ENCODE measurements at places on chromosomes 11 and 22.

DNA sequence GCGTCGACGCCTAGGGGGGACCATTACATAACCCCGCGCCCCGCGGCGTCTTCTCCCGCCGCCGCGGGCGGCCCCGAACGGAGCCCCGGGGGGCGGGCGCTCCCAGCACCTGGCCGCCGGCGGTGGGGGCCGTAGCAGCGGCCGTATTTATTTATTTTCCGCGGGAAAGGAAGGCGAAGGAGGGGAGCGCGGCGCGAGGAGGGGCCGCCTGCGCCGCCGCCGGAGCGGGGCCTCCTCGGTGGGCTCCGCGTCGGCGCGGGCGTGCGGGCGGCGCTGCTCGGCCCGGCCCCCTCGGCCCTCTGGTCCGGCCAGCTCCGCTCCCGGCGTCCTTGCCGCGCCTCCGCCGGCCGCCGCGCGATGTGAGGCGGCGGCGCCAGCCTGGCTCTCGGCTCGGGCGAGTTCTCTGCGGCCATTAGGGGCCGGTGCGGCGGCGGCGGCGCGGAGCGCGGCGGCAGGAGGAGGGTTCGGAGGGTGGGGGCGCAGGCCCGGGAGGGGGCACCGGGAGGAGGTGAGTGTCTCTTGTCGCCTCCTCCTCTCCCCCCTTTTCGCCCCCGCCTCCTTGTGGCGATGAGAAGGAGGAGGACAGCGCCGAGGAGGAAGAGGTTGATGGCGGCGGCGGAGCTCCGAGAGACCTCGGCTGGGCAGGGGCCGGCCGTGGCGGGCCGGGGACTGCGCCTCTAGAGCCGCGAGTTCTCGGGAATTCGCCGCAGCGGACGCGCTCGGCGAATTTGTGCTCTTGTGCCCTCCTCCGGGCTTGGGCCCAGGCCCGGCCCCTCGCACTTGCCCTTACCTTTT is at the start of gene EP300:
TSS of gene EP300 (plus strand) at position 570 of the 795 bp plus-strand sequence. CDS start 413 bp downstream, outside the sequence.
- peak; percentile 78 for DNase-seq

DNA sequence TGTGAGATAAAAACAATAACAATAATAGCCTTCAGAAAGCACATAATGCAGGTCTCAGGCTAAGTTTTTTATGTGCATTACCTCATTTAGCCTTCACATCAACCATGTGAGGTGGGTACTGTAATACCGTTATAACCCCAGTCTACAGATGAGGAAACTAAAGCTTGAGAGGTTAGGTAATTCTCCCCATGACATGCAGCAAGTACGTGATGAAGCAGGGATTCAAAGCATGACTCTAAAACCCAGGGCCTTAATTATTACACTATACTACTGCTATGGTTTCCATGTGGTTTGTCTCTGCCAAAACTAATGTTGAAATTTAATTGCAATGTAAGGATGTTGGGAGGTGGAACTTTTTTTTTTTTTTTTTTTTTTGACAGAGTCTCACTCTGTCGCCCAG is 37.7 kb upstream of the FDX1 start:
- no peak for DNase-seq

- DNase-seq = no peak
Observed at GRCh38 chr11:9550191-9550628, 23.3 kb upstream of the WEE1 start.

- DNase-seq = no peak
Observed at GRCh38 chr11:39220501-39221230, 2238.8 kb downstream of the LRRC4C start.

DNA sequence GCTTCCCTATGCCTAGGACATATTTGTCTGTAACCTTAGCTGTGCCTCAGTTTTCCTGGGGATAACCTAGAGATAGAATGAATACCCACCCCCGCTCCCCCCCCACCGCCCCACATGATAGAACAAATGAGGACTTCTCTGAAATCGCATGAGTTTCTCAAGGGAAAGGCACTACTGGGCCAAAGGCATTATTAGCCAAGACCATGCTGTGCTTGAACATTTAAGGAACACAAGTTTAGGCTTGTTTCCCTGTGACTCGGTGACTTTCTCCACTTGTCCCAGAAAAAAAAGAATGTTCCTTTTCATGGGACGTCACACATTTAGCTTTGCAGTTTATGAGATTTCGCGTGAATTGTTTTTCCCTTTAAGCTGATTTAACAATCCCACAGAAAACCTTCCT is 51.4 kb upstream of the CRTAM start:
- no peak for DNase-seq

GRCh38 chr11:34637303-34637702 is 16.4 kb downstream of the EHF start:
- no peak for DNase-seq

GRCh38 chr11:114120606-114121005 is 61.1 kb downstream of the ZBTB16 start:
- no peak for DNase-seq

- DNase-seq = no peak
Observed at GRCh38 chr11:125257190-125257579, 92.6 kb downstream of the PKNOX2 start.

DNA sequence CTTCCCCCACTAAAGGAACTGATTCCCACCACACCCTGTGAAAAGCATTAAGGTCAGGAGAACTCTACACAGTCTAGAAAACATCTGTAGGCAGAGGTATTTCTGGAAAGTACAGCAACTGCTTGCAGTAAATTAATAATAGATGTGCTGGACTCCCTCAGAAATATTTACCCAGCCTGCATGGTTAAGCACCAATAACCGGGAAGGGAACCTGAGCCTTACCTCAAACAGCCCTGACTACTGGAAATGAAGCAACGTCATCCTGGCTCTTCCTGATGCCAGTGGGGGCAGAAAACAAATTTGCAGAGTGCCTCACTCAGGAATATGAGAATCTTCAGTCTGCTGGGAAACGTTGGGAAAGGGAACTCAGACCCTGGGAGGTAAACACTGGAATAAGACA is 318.1 kb downstream of the TENM4 start:
- DNase-seq = no peak

DNA sequence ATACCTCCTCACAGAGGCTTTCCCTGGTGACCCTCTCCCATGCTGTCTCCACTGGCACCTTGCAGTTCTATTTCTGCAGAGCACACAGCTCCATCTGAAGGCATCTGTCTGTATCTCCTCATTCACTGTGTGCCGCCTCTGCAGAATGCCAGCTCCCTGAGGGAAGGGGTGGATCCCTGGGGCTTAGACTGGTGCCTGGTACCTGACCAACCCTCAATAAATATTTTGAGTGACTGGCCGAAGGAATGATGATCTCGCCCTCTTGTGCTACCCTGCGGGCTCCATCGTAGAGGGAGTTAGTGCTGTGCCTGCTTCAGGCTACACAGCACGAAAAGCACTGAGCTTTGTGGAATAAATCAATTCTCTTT is 1.6 kb downstream of the CBX7 start:
- no peak for DNase-seq

DNA sequence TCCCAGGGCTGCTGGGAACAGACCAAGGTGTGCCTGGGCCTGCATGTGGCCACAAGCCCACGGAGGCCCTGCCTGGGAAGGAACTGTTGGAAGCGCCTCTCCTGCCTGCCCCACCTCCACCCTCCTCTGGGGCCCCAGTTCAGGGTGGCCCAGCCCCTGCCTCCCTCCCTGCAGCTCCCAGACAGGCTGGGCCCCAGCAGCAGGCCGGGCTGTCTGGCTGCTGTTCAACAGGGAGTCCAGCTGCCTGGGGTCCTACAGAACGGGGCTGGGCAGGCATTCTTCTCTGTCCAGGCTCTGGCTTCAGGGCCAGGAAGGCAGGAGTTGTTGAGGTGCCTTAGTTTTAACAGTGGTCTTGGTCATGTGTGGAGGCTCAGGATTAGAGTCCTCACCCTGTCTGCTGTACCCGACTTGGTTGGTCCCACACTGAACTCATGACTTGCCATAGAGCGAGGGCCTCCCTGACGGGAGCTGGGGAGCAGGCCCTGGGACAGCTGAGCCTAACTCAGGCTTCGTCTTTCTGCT is 11.8 kb downstream of the PRDM11 start:
- DNase-seq = no peak

DNA sequence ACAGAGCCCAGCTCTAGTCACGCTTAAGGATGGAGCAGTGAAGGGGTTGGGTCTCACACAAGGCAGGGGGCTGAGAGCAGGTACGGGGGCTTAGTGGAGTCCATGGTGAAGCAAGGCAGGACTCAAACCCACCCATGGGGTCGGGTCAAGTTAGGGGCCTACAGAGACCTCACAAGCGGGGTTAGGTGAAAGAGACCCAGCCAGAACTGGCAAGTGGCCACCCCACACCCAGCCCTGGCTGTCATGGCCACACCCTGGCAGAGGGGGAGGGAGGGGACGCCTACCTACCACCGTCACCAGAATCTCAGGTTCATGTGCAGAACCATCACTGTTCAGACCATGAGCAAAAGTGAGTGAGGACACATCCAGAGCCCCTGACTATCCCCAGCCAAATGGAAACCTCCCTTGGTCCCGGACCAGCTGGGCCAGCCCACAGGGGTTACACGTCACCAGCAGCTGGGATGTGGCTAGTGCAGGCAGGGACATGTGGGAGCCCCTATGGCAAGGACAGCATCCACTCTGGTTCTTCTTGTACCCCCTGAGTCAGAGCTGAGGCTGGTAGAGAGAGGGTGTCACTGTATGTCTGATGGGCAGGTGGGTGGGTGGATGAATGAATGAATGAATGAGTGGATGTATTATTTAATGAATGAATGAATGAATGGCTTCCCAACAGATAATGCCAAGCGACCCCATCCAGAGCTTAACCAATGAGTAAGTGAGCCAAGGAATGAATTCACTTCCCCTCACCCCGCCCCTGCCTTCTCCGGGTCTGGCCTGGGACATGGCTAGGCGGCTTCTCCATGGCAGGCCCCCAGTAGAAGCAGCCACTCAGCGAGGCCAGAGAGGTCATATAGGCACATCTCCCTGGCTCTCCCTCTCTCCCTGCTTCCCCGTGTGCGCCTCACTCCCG is 681.6 kb downstream of the TBC1D22A start:
- DNase-seq = no peak

GRCh38 chr22:42171946-42172719 is 41.5 kb upstream of the CYP2D6 start:
- no peak for DNase-seq

DNA sequence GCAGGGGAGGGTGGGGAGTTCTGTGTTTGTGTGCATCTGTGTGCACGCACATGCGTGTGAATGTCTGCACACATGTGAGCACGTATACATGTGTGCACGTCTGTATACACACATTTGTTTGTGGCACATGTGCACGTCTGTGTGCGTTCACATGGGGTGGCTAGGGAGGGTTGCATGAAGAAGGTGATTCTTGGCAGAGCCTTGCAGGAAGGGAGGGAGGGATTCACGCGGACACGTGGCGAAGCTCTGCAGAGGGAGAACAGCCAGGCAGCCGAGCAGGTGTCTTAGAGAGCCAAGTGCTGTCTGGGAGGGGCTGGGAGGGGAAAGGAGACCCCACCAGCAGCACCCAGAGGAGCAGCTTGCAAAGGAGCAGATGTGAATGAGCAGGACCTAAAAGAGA is 372.1 kb downstream of the BRD1 start:
- no peak for DNase-seq

DNA sequence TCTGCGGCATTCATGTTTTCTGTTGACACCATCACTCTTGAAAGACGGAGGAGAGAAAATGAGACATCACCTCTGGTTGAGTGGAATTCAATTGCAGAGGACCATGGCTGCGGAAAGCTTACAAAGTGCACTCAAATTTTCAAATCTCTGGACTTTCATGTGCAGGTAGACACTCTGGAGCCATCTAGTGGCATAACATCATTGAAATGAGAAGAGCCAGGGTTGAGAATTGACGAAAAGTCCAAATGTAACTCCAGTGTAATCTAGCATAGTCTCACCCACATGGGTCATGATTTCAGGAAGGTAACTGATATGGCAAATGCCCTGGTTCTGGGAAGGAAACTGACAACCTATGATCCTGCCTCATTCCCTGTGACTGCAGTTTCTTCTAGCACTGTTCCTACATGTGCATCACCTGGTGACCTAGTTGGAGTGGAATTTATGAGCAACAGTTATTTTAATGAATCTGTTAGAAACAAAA is 687.8 kb downstream of the KCNA4 start:
- no peak for DNase-seq

- no peak for DNase-seq
Observed at GRCh38 chr11:83087035-83087434, 15.3 kb upstream of the RAB30 start.
